ENCODE measurements at places on chromosomes 6 and 20. TPM values are rescaled to one million over a fixed set of nuclear protein-coding genes. Genes with fewer than 3 reads are reported as not detected.

The FOXS1 gene
- total RNA-seq: 1.6 TPM

The RNF144B gene
- 0.88 TPM for total RNA-seq

The TCP11 gene
- total RNA-seq: not detected

The IMPG1 gene
- total RNA-seq: not detected

The CCN5 gene
- total RNA-seq: 29.9 TPM
